Breast epithelium (tissue), 4 donors: ENCODE measurements at places on chromosomes 6 and 20. TPM values are rescaled to one million over a fixed set of nuclear protein-coding genes. Genes with fewer than 3 reads are reported as not detected.

Gene TCP11
- total RNA-seq: 0.66 TPM

Gene CDSN
- total RNA-seq: not detected

Gene SUPT3H
- total RNA-seq: 13.6 TPM

DNA sequence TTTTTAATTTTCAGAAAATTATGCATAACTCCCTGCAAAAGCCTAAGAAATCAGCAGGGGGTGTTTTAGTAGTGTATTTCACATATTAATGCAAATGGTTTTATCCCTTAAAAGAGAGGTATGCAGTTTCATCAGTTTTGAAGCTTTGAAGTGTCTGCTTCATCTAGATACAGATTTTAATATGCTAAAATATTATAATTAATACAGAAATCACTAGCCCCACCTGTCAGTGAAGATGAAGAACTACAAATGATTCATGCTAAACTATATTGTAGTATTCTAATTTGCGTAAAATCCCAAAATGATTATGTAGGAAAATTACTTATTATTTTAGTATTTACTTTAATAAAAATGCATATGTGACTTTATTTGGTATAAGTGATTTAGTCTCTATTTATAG, 2.9 kb upstream of the TFB1M start:
- no peak for DNase-seq

DNA sequence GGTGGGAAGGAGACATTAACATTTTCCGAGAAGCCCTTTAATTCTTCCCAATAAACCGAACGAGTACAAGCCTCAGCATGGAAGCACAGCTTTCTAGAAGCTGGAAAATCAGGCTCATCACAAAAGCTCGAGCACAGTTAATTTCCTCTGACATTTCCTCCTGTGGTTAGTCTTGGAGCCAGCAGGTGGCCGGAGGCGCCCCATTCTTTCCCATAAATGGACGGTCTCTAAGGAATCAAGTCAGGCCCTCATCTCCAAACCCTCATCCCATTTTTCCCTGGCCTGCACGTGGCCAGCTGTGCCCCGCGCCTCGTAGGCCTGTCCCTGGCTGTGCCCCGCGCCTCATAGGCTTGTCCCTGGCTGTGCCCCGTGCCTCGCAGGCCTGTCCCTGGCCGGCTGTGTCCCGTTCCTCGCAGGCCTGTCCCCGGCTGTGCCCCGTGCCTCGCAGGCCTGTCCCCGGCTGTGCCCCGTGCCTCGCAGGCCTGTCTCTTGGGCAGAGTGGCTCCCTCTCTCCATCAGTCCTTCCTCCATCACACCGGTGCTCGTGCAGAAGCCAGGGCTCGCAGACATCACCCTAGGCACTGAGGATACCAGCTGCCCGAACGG, 19.7 kb upstream of the NTSR1 start:
- no peak for DNase-seq
